ENCODE measurements at places on chromosomes 3 and 15.

DNA sequence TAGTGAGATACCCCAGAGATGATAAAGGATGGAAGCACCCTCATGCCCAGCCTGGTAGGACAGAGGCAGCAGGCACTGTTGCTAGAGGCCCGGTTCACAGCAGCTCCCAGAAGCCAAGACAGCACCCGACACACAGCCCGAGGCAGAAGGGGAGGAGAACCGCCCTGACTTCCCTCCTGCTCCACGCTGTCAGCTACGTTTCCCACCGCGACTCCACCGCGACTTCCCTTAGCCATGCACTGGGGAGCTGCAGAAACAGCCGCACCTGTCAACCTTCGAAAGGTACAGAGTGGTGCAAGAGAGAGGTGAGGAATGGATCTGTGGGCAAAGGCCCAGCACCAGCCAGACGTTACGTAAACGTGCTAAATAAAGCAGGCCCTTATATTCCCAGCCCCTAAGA lies 529.2 kb downstream of the GABRG3 start:
- H3K27me3 ChIP-seq = no peaks in the 10 kb centered on the region
- H3K4me3 ChIP-seq = no peak overlapping the region
- H3K27ac ChIP-seq = no peak overlapping the region
- H3K4me1 ChIP-seq = no peaks in the 10 kb centered on the region

DNA sequence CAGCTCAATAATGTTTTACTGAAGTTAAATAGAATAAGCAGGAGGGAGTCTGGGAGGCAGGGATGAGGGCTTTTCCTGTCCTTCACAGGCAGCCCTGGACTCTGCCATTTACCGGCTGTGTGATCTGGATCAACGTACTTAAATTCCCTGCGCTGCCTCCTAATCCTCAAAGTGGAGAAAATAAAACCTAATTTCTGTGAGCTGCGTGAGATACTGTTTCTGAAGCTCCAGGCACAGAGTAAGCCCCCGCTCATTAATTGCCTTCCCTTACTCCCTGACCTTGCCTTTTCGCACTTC lies 278 bp upstream of the PDIA5 start:
- H3K27me3 ChIP-seq = peaks cover 14% of the 10 kb centered on the region
- peaks cover 24% of the 10 kb centered on the region for H3K4me1 ChIP-seq
- peak overlapping the region; percentile 78 for H3K4me3 ChIP-seq
- no peak for DNase-seq

DNA sequence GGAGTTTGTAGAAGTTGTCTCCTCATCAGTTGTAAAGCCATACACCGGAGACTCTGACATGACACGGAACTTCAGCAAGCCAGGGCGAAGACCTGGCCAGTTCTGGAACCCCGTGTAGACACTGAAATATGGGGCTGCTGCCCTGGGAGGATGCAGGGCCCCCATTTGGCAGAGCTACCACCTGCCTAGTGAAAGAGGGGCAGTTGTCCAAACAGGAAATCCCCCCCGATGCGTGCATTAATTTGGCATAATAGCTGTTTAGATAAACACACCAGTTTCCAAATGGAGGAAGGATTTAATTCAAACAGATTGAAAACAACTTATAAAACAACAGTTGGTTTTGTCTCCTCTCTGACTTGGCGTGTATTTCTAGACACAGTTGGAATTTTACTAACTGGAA lies 357.2 kb downstream of the GABRG3 start:
- H3K27me3 ChIP-seq = peaks cover 7% of the 10 kb centered on the region
- H3K4me1 ChIP-seq = peaks cover 2% of the 10 kb centered on the region
- H3K4me3 ChIP-seq = no peak overlapping the region
- no peaks in the 10 kb centered on the region for H3K36me3 ChIP-seq
- no peak for DNase-seq

DNA sequence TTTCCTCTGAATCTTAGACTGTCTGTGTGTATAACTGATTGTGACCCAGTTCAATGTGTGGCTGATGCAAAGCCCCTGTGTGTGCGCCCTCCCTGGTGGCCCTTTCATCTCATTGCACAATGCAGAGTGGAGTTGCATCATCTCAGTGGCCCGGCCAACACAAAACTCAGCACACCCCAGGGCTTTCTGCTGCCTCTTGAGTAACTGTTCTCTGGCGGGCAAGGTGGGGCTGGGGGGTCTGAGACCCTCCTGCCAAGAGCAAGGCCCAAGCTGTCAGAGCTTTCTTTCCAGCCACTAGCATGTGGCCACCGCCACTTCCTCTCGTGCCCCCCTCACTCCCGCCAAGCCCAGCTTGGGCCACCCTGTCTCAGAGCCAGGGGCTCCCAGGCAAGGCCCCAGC lies 80.7 kb upstream of the ALDH1L1 start:
- no peaks in the 10 kb centered on the region for H3K36me3 ChIP-seq
